Stimulated activated CD8-positive, alpha-beta memory T cell treated with anti-CD3 and anti-CD28 coated beads, Interleukin-12 subunit alpha, Interleukin-12 subunit beta, amount 100 ng/mL, for 4 hours (primary cell): ENCODE measurements at places on chromosomes 6 and 20.

- no peak for DNase-seq
Observed at GRCh38 chr6:67184405-67184804, 1450.7 kb upstream of the ADGRB3 start.

DNA sequence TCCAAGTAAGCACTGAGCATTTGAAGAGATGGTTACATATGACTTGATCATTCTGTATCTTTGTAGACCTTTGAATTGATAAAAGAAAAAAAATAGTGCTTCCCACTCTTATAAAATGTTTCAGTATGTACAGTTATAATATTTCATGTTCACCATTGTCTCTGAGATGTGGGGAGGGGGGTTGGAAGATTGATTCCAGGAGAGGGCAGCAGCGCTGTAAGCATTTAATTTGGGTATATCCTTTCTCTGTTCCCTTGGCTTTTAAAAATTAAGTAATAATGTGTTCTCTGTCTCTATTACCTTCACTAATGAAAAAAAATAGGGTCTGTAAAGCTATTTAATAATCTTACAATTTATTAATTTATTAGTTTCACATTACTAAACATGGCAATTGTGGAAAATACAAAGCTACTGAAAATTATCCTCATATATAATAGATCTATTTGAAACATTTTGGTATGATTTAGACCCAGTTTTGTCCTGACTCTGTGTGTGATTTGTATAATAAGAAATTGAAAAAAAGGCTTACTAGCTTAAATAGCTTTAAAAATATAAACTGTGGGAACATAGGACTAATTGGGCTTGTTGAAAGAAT lies 341.2 kb downstream of the CDKAL1 start:
- DNase-seq = no peak

- no peak for DNase-seq
Observed at GRCh38 chr6:44761046-44761445, 373.5 kb downstream of the CDC5L start.

DNA sequence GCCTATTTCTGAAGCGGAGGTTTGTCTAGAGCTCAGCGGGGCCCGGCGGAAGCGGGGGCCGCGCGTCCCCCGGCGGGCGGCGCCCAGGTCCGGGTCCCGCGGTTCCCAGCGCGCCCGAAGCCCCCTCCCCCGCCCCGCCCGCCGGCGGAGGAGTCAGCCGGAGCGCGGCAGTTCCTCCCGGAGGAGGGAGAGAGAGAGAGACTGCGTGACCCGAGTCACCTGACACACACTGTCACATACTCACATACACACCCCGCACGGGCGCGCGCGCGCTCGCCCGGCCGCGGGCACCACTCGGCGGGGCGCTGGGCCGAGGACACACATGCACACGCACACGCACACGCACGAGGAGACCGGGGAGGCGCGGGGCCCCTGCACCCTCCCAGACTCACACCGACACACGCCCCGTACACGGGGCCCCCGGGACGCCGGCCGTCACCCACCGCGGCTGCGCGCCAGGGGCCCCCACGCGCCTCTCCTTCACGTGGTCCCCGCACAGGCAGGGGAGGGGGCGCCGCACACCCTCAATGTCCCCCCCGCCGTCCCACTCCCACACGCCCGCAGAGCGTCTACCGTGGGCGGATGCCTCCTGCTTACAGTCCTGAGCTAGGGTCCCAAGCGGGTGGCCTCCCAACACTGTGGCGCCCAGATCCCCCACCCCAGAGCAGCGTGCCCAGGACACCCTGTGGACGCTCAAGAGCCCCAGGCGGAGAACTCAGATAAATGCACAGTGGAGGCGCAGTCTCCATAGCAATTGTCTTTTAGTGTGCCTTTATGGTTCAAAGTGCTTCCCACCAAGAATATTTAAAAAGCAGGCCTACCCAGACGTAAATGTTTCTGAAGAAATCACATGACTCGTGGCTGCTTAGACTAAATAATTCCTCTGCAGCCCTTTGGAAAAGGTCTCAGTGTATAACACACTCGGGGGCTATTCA lies at the start of gene RRAGD:
TSS of gene RRAGD (minus strand) at position 203 of the 935 bp plus-strand sequence. CDS start 280 bp downstream, outside the sequence.
- peak; percentile 32 for DNase-seq
